ENCODE measurements at places on chromosomes 3 and 15.

GRCh38 chr3:64588380-64588779 is 99.4 kb downstream of the ADAMTS9 start:
- no peak for DNase-seq

DNA sequence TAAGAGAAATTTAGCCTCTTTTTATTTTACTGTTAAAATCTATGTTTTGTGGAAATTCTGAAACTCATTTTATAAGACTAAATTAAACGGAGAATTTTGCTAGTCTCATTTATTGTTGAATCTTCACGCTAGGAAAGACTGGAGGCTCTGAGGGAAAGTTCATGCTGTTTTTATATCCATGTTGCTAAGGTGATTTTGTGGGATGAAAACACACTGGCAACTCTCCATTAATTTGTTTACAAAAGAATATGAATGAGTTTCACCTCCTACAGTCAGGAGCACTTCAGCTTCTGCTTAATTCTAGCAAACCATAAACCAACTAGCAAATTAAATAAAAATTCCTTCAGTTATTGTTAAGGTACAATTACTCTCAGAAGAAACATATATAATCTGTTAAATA is 195.4 kb downstream of the RAP2B start:
- DNase-seq = no peak

- DNase-seq = no peak
These were observed 4.1 kb upstream of the ALDH1A3 start for GRCh38 chr15:100875495-100875894.

- no peak for DNase-seq
These were observed 138.9 kb upstream of the SLC7A14 start for GRCh38 chr3:170724599-170725280.

GRCh38 chr3:63979093-63979885 is 44.0 kb downstream of the PSMD6 start:
- DNase-seq = no peak

DNA sequence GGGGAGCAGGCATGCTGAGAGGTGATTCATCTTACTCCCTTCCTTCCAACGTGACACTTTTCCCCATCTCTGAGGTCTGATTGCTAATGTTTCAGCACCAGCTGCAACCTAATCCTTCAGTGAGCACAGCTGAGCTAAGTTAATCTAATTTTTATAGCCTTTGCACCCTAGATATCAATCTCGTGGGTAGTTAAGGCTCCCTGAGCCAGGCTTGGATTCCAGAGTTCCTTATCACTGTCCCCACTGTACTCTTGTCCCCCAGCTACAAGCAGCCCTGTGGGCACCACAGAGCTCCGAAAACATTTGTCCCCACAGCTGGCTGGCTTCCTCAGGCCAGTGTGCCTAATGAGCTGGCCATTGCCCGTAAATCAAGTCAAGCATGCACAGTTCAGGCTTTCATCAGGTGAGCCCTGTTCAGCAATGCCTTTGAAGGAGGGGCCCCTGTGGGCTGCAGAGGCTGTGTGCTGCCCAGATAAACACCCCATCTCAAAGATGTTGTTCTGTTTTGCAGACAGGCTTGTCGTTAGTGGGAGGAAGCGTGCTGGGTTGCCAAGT is 376.9 kb upstream of the RASGRP1 start:
- DNase-seq = no peak
